RPMI8226 (cell line): ENCODE measurements at places on chromosomes 11 and 22.

DNA sequence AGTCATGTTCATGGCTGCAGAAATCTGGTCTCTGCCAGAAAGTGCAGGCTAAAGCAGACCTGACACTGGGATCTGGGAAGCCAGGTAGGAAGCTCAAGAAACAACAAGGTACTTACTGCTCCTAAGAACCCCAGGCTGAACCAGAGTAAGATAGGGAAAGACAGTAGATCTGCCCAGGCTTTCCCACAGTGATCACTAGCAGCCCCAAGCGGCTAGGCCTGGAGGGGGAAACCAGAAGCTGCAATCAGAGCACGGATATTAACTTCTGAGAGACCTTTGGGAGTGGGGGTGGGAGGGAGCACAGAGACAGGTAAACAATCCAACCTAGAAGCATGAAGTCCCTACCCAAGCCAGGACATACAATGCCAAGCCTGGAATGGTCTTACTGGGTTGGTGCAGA is 135.2 kb upstream of the C11orf58 start:
- no peak for DNase-seq

- DNase-seq = no peak
Measured at GRCh38 chr11:130164221-130164570, 4.6 kb downstream of the ST14 start.

GRCh38 chr22:41873391-41873790 is 40.5 kb downstream of the SREBF2 start:
- DNase-seq = no peak

DNA sequence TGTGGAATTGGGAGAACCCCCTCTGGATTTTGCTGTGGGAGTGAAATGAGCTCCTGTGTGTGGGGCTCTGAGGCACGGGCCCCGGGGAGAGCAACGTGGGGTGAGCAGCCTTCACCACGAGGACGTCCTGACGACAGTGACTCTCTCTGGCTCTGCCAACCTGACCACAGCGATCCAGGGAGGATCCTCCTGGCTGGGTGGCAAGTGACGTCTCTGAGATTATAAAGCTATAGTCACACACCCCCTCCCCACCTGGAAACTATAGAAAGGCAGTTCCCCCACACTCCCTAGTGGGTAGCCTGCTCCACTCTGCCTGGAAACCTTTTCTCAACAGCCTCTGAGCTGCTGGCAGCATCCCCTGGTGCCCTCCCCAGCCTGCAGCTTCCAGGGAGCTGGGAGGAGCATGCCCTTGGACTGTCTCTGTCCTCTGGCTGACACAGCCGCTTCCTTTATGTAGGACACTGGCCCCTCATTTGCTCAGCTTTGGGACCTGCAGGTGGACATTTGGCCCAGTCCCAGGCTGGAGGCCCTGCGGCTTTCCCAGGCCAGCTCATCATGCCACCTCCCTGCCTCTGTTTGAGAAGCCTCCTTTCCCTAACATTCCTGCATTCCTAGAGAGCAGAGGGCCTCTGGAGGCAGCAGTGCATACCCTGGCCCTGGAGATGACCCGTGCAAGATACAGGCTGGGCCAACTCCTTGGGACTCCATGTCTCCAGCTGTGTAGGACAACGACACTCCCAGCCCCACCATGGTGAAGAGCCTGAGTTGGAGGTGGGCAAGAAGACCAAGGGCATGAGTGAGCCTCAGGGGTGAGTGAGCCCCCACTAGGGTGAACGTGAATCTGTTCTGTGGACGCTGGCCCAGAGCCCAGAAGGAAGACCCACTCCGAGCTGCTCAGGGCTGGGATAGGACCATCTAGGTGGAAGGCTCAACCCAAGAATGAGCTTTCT is 314.0 kb downstream of the NTM start:
- no peak for DNase-seq

DNA sequence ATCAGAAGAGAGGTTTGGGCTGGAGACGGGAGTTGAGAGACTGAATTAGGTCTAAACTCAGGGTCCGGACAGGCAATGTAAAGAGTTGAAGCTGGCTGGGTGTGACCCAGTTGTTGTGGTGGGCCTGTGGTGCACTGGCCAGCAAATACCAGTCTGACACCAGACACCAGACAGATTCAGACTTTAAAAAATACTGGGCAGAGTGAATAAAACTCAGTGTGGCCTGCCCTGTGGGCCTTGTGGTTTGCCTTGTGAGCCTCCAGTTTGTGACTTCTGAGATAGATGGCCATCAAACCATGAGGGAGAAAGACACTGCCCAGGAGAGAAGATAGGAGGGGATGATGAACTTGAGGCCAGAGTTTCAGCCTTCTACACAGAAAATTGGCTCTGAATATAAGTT is 25.8 kb downstream of the RCN1 start:
- no peak for DNase-seq

GRCh38 chr11:46105134-46105628 is 16.1 kb downstream of the PHF21A start:
- no peak for DNase-seq

DNA sequence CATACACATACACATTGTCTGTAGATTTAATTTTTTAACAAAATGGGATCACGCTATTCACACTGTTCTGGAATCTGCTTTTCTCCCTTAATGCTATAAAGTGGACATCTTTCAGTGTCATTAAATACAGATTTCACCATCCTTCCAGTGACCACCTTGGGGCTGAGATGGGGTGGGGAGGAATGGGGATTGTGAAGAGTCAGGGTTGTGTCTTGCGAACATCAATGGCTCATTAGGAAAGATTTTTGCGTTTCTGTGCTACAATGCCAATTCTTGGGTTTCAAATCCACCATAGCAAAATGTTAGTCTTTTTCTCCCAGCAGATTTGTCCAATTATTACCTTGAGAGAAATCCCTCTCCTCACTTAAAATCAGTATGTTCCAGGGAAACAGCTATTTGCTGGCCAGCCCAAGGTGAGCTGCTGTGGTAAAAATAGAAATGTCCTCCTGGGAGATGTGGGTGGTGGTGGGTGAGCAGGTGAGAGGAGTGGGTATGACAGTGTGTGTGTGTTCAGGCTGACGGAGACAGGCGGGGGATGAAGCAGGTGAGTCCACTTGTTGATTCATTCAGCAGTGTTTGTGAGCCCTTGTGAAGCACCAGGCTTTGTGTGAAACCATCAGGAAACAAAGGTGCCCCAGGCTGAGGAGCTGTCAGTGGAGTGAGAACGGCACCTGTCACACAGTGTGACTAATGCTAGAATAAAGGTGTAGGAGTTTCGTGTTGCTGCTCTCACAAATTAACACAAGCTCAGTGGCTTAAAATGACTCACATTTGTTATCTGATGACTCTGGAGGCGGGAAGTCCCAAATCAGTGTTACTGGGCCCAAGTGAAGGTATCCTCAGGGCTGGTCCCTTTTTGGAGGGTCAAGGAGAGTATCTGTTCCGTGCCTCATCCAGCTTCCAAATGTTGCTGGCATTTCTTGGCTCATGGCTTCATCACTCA is 1.7 kb upstream of the CBX6 start:
- peak; percentile 35 for DNase-seq

DNA sequence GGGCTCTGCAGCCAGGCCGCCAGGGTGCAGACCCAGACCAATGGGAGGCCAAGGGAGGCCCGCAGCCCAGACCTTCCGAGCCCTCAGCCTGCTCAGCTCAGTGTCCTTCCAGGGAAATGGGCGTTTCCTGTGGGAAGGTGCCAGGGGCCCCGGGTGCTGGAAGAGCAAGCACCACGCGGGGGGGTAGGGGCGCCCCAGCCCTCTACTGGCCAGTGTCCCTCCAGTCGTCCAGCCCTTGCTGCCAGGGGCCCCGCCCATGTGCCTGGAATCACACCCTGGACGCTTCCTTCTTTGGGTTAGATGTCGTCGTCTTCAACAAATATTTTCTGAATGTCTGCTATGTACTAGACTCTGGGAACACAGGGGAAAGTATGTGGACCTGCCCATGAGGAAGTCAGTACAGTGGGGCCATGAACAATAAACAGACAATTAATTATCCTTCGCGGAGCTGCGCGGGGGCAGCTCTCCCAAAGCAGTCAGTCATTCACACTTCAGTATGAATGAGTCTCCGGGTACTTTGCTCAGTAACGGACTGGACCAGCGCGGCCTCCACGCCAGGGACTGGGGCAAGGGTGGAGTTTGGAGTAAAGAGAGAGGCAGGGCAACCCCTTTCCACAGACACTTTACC is 60.2 kb downstream of the CDKN1C start:
- no peak for DNase-seq

GRCh38 chr11:44358713-44359112 is 48.8 kb upstream of the ALX4 start:
- peak; percentile 68 for DNase-seq

DNA sequence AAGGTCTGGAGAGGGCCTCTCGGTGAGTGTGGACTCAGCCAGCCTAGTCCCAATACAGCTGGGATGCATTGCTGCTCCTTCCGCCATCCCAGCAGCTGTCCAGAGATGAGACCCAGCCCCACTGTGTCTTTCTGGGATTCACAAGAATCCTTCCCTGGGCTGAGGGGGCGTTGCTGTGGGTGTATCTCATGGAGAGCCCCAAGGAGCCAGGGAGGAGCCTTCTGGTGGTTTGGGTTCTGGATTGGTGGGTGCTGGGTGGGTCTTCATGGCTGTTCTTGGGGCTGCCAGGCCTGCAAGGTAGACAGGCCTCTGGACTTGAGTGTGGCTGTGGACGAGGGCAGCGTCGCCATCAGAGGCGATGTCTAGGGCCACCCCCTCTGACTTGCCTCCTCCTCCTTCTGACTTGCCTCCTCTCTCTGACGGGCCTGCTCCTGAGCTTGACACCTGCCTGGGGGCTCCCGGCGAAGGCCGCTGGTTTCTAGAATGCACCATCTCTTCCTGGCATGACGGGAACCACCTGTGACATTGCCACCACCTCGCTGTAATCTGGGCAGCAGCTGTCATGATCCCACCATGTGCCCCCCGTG is 17.2 kb downstream of the KCNQ1 start:
- peak; percentile 45 for DNase-seq

GRCh38 chr11:125952973-125953372 is 7.1 kb downstream of the VSIG10L2 start:
- DNase-seq = no peak

DNA sequence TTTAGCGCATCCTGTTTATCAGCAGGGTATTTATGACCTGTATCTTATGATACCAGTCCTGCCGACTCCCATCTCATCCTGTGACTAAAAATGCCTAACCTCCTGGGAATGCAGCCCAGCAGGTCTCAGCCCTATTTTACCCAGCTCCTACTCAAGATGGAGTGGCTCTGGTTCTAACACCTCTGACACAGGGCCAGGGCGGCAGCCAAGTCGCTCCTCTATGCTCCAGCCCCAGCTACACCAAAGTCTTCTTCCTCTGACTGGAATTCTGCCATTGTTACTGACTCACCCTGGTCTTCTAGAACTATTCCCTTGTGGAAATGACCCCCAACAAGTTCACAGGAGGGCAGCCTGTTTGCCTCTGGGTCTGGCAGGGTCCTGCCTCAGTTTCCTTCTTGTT is 7.9 kb upstream of the C1QTNF6 start:
- no peak for DNase-seq

- DNase-seq = peak; percentile 47
Measured at GRCh38 chr22:47322854-47323253, 560.4 kb downstream of the TBC1D22A start.

DNA sequence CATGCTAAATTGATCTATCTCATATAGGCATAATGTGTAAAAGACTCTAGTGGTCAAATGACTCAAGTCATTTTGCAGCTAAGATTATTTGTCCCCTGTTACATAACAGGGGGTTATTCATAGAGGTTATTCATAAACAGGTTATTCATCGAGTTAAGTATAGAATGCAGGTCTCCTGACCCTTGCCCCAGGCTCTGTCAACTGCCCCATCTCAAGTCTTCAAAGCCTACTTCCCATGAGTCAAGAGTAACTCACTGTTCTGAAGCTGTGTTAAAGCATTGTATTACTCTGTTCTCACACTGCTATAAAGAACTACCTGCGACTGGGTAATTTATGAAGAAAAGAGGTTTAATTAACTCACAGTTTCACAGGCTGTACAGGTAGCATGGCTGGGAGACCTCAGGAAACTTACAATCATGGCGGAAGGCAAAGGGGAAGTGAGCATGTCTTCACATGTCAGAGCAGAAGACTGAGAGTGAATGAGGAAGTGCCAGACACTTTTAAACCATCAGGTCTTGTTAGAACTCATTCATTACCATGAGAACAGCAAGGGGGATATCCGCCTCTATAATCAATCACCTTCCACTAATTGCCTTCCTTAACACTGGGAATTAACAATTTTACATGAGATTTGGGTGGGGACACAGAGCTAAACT is 226.2 kb upstream of the BLID start:
- DNase-seq = peak; percentile 3

- no peak for DNase-seq
Measured at GRCh38 chr11:100752371-100753171, 65.5 kb downstream of the ARHGAP42 start.

GRCh38 chr11:7964873-7965272 is 374 bp downstream of the NLRP10 start:
- DNase-seq = no peak

GRCh38 chr11:11668274-11668673 is 46.5 kb upstream of the GALNT18 start:
- no peak for DNase-seq

DNA sequence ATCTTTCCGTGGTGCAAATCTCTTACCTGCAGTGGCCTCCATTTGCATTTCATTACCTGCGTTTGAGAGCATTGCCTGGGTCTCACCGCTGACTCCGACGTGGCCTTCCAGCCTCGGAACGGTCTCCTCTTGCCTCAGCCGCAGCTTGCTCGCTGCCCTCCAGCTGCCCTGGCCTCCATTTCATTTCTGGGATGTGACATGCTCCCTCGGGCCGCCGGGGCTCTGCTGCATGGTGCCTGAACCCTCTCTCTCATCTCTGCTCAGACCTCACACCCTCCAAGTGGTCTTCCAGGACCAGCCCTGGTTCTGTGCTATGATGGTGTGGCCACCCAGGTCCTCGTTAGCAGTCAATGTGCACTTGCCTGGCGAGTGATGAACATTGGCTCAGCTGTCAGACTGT is 229.2 kb downstream of the TBC1D22A start:
- DNase-seq = no peak

DNA sequence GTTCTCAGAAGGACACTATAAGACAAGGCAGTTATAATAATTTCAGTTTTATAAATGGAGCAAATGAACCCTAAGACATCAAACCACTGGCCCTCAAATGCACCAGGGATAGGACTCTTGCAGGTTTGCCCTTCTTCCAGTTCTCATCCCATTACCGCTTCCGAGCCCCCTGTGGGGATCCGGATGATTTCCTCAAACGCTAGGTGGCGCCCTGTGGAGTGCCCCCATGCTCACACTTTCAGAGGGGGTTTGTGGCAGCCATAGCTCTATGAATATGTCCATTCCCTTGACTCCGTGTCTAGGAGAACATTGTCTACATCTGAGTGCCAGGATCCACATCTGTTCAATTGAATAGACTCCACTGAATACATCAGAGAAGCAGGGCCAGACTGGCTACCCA is 816.3 kb downstream of the NTM start:
- DNase-seq = no peak

DNA sequence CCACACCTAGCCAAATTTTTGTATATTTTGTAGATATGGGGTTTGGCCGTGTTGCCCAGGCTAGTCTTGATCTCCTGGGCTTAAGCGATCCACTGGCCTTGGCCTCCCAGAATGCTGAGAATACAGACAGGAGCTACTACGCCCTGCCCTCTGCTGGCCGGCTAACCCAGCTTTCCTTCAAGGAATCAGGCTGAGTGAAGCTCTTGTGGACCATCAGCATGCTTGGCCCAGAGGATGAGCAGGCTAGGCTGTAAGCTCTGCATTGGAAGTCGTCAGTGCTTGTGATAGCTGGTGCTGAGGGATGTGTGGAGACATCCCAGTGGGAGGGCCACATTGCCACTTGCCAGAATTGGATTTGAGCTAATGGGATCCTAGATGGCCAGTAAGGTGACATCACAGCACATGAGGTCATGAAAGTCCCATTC is 60.6 kb downstream of the MED15 start:
- DNase-seq = no peak
